ENCODE measurements at places on chromosomes 12 and 14.

DNA sequence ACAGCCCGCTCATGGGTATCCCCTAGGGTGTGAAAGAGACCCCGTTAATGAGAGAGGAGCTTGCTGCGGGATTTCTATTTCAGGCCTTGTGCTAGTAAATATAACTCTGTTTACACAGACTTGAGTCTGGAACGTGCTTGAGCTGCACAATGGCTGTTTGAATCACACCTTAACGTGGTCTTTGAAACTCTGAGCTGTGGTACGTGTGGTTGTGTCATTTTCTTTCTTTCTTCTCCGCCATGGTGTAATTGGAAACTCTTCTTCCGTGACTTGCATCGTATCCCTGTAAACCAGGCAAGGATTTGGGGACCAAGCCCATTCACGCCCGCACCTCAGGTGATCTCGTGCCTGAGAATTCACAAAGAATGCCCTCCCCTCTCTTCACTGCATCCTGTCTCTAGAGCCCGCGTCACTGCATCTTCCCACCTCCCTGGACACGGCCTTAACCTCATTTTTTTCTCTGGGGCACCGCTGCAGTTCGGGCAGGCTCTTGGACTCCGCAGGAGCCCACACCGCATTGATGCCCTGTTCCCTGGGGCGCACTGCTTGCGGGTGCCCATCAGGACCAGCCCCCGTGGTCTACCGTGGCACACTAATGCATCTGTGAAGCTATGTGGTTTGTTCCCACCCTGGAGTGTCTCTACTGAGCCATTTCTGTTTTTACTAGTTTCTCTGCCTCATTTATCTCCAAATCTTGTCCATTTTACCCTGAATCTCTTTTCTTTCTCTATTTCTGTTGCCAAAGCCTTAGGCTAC lies 78.4 kb upstream of the PARP11 start:
- no peak overlapping the region for H3K27ac ChIP-seq
- peaks cover 12% of the 10 kb centered on the region for H3K27me3 ChIP-seq
- no peak for DNase-seq
- H3K36me3 ChIP-seq, result no peaks in the 10 kb centered on the region
- no peak overlapping the region for H3K4me3 ChIP-seq

GRCh38 chr14:67900231-67900630 lies 80.7 kb downstream of the RAD51B start:
- peaks cover 16% of the 10 kb centered on the region for H3K36me3 ChIP-seq
- H3K27me3 ChIP-seq, result no peaks in the 10 kb centered on the region
- no peaks in the 10 kb centered on the region for H3K4me1 ChIP-seq
- H3K4me3 ChIP-seq, result no peak overlapping the region
- H3K27ac ChIP-seq, result no peak overlapping the region

DNA sequence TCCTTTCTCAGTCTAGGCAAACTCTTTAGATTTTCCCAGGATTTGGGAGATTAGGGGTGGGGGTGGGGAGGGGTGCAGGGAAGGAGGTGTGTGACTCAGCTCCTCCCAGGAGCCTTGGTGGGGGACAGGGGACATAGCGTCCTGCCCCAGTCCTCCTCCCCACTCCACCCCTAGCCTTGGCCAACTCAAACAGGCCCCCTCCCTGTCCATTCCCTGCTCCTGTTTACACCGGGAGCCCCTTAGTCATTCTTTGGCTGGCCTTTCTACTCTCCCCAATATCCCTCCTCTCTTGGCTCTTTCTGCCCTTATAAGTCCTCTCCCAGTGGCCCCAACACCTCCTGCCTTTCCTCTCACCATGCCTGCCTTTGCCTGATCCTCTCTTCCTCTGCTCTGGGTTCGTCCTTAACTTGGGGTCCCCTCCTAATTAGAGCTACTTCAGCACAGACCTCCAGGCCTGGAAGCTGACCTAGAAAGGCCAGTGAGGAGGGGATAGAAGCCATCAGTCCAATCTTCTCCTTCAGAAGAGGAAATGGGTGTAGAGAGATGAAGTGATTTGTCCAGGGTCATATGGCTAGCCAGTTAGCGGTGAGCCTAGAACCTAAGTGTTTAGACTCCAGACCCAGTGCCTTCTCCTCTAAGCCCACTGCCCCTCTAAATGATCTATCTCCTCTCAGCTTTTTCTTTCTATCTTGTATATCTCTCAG lies 2.3 kb upstream of the ITGA5 start:
- H3K27me3 ChIP-seq, result peaks cover 78% of the 10 kb centered on the region
- no peak overlapping the region for H3K27ac ChIP-seq
- H3K36me3 ChIP-seq, result no peaks in the 10 kb centered on the region
- DNase-seq, result peak; percentile 6

DNA sequence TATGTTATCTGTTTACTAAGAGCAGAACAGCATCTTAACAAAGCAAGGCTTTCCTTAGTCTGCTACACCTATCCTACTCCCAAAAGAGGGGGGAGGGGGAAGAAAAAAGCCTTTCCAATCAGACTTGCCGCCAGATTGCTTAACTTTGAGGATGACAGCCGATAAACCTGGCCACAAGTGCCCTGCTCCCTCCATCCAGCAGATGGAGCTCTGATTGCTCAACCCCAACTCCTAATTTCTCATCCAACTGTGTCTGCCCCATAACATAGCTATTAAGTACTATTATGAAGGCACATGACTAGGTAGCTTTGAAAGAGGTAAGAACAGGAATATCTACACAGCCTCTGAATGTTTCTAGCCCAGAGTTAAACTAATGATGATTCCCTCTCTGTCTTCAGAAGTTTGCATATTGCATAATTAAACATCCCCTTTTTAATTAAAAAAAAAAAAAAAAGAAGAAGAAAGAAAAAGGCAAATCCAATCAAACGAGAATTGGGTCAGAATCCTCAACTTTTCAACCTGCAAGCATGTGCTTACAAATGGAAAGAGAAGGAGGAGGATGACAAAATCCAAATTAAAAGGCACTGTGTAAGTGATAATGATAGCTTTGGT lies 247.4 kb downstream of the GALC start:
- no peaks in the 10 kb centered on the region for H3K27me3 ChIP-seq
- H3K27ac ChIP-seq, result no peak overlapping the region
- H3K4me1 ChIP-seq, result 0 out of 2 replicates have a peak, but pooled peaks cover 3% of the 10 kb centered on the region
- H3K4me3 ChIP-seq, result no peak overlapping the region

- peak overlapping the region; percentile 84 for H3K4me3 ChIP-seq
- peaks cover 40% of the 10 kb centered on the region for H3K4me1 ChIP-seq
- no peak overlapping the region for H3K27ac ChIP-seq
- no peaks in the 10 kb centered on the region for H3K27me3 ChIP-seq
- peak; percentile 50 for DNase-seq
Observed at GRCh38 chr14:99273766-99274345, 1.9 kb upstream of the BCL11B start.

DNA sequence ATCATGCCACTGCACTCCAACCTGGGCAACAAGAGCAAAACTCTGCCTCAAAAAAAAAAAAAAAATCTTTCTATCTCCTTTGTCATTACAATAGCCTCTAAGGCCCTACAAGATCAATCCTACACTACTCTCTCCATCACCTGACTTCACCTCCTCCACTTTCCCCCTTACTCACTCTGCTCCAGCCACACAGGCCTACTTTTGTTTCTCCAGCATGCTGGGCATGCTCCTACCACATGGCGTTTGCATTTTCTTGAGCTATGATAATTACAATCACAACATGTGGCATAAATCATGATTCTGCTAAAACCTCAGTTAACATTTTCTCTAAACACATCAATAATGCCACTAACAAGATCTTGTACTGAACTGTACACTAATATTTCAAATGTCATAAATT lies 7.8 kb downstream of the PPP1R13B start:
- peak overlapping the region; percentile 6 for H3K27ac ChIP-seq
- H3K27me3 ChIP-seq, result peaks cover 9% of the 10 kb centered on the region
- no peaks in the 10 kb centered on the region for H3K36me3 ChIP-seq
- peaks cover 7% of the 10 kb centered on the region for H3K4me1 ChIP-seq
- DNase-seq, result no peak

- H3K4me1 ChIP-seq, result no peaks in the 10 kb centered on the region
- H3K36me3 ChIP-seq, result no peaks in the 10 kb centered on the region
- no peak overlapping the region for H3K27ac ChIP-seq
- H3K27me3 ChIP-seq, result peaks cover 9% of the 10 kb centered on the region
Observed at GRCh38 chr14:90177539-90178189, 78.7 kb upstream of the PSMC1 start.

DNA sequence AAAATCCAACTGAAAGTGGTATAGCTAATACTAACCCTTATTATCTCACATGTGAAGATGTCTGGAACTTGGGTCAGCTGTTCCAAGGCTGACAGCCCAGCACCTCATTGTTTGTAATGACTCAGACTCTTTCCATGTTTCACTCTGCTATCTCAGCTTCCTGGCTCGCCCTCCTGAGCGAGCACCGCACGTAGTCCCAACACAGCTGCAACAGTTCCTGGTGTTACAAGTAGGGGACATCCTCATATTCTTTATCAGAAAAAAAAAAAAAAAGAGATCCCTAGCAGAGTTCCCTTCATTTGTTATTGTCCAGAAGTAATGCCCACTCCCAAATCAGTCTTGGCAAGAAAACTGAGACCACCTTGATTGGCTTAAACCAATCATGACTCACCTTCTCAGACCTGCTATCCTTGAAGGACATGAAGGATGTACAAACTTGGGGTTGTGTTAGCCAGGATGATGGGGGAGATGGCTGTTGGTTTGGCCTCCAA lies 92.5 kb downstream of the ADCK1 start:
- H3K4me1 ChIP-seq, result no peaks in the 10 kb centered on the region
- DNase-seq, result no peak
- no peak overlapping the region for H3K4me3 ChIP-seq

DNA sequence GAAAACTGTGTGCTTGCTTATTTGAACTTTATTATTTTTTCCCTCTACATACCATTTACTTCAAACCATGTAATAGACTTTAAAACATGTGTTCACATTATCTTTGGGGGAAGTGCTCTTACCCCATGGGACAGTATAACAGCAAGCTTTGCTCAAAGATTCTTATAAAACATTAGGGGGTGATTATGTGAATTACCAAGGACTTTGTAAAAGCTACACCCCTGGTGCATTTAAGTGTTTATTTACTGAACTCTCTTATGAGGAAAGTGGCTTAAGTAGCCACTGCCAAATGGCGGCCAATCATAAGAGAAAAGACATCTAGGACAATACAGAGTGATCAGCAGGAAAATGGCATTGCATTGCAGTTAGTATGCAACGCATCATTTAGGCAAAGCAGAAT lies 70.3 kb downstream of the CAPZA3 start:
- H3K36me3 ChIP-seq, result no peaks in the 10 kb centered on the region
- H3K4me1 ChIP-seq, result peaks cover 10% of the 10 kb centered on the region
- H3K27ac ChIP-seq, result no peak overlapping the region
- H3K27me3 ChIP-seq, result no peaks in the 10 kb centered on the region
- H3K4me3 ChIP-seq, result no peak overlapping the region
- DNase-seq, result no peak

DNA sequence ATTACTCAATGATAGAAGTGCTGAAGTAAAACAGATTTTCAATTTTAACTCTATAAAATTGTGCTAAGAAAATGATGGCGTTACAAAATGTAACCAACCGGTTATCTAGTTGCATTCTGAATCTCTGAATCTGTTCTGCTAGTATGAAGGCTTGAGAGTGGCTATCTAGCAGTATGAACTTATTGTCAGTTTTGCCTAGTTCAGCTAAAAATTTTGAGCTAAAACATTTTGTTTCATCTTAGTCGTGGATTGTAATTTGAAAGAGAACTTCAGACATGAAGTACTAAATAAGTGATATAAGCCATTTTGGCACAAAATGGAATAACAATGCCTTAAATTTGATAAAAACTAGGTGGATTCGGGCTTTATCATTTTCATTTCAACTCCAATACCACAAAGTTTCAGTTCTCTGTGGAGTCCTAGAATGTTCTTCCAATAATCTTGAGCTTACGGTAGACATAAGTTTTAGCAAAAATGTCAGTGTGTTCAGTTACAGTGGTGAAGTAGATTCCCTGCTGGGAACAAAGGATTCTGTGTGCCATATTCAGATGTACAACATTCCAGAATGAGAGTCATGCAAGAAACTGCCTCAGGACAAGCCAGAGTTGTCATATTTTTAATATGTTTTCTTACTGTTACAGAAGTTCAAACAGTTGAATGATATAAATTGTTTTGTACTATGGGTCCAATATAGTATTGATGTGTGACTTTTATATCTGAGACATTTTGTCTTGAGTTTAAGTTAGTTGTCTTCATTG lies 28.1 kb downstream of the ATP6V1D start:
- DNase-seq, result no peak
- no peak overlapping the region for H3K4me3 ChIP-seq
- no peaks in the 10 kb centered on the region for H3K4me1 ChIP-seq
- peaks cover 34% of the 10 kb centered on the region for H3K36me3 ChIP-seq
- H3K27ac ChIP-seq, result no peak overlapping the region

DNA sequence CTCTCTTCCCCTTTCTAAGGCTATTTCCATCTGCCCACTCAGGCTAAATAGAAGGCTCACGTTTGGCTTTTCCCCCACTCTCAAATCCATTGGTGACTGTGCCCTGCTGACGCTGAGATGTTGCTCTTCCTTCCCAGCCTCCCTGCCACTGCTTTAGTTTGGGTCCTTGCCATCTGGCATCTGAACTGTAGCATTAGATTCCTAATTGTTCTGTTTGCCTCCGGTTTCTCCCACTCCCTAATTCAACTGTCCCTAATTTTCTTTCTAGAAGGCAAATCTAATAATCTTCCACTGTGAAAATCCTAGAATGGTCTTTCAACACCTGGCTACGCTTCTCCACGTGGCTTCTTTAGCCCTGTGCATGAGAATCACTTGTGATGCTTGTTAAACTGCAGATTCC lies 37.6 kb upstream of the SMOC1 start:
- no peaks in the 10 kb centered on the region for H3K4me1 ChIP-seq
- no peak overlapping the region for H3K4me3 ChIP-seq
- DNase-seq, result no peak
- H3K36me3 ChIP-seq, result no peaks in the 10 kb centered on the region

DNA sequence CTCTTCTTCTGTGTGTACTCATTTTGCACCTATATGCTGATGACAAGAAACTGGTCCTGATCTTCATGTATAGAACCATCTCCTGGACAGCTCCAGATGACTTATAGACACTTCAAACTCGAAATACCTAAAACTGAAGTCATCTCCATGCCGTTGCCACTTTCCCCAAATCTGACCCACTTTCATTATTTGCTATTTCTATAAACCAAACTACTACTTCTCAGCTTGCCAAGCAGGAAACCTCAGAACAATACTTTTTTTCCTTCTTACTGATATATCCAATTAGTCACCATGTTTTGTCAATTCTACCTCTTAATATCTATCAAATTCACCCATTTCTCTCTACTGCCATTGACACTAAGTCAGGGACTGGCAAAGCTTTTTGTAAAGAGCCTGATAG lies 14.8 kb downstream of the SGPP1 start:
- H3K36me3 ChIP-seq, result peaks cover 19% of the 10 kb centered on the region
- DNase-seq, result no peak
- no peak overlapping the region for H3K27ac ChIP-seq
- H3K27me3 ChIP-seq, result no peaks in the 10 kb centered on the region

GRCh38 chr12:4379405-4379804 lies at the start of gene FGF23:
TSS of gene FGF23 (minus strand) at chr12:4379712. CDS start at chr12:4379582, 130 bp downstream.
- H3K4me3 ChIP-seq, result peak within 1 kb of the TSS; percentile 32
- peak; percentile 84 for DNase-seq
- H3K27ac ChIP-seq, result peak within 1 kb of the TSS; percentile 27
- peaks cover 10% of the 10 kb centered on the region for H3K27me3 ChIP-seq
- H3K4me1 ChIP-seq, result peaks cover 24% of the 10 kb centered on the region
